Stimulated activated CD8-positive, alpha-beta memory T cell treated with anti-CD3 and anti-CD28 coated beads, Interleukin-4, amount 100 ng/mL, for 1 hour (primary cell): ENCODE measurements at places on chromosomes 7 and 10.

- DNase-seq = no peak
Observed at GRCh38 chr10:34024693-34025425, 690.4 kb upstream of the NRP1 start.

- no peak for DNase-seq
Observed at GRCh38 chr10:61169294-61169693, 225.3 kb upstream of the RHOBTB1 start.

- DNase-seq = no peak
Observed at GRCh38 chr7:48046458-48046857, 11.1 kb downstream of the C7orf57 start.

GRCh38 chr10:89342206-89342958 is 14.6 kb downstream of the IFIT3 start:
- DNase-seq = no peak

- no peak for DNase-seq
Observed at GRCh38 chr7:120691915-120692314, 166.0 kb downstream of the TSPAN12 start.

- no peak for DNase-seq
Observed at GRCh38 chr7:155284496-155285274, 13.0 kb upstream of the INSIG1 start.

GRCh38 chr10:84156768-84157167 is 16.8 kb upstream of the GPR15LG start:
- DNase-seq = no peak

DNA sequence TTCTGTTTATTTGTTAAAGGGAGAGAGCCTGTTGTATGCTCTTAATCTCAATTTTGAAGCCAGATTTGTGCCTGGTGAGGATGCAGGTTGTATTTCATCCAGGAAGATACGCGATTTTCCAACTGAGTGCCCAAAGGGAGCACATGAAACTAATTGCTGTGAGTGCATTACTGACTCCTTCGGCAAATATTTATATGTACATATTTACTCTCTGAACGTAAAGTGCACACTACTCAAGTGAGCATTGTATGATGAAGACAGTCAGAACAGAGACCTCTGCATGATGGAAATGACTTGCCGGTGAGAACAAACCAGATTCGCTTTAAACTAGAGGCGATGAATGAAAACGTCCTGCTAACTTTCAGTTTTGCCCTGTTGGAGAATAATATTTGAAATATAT is 130.1 kb downstream of the MALRD1 start:
- DNase-seq = no peak

- DNase-seq = no peak
Observed at GRCh38 chr7:85156661-85157208, 30.1 kb downstream of the SEMA3D start.

GRCh38 chr10:77332256-77332655 is 305.4 kb downstream of the KCNMA1 start:
- DNase-seq = no peak
